ENCODE measurements at places on chromosomes 1 and 21.

GRCh38 chr1:8583031-8583430, 234.4 kb downstream of the RERE start:
- no peak for DNase-seq

DNA sequence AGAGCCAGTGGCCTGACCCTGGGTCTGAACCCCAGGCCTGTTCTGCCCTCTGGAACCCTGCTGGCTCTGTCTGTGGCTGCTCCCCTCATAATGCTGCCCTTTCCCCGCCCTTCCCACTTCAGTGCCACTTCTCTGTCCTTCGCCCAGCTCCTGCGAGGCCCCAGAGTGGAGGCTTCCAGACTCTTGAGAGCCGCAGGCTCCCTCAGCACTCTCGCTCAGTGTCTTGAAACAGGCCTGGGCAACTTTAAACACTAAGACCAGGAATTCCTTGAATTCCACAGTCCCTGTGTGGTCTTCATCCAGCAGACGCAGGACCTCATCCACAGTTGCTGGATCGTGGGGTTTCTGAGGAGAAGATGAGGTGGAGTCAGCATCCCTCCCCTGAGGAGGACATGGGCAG, 3.5 kb downstream of the CRNN start:
- DNase-seq = no peak

DNA sequence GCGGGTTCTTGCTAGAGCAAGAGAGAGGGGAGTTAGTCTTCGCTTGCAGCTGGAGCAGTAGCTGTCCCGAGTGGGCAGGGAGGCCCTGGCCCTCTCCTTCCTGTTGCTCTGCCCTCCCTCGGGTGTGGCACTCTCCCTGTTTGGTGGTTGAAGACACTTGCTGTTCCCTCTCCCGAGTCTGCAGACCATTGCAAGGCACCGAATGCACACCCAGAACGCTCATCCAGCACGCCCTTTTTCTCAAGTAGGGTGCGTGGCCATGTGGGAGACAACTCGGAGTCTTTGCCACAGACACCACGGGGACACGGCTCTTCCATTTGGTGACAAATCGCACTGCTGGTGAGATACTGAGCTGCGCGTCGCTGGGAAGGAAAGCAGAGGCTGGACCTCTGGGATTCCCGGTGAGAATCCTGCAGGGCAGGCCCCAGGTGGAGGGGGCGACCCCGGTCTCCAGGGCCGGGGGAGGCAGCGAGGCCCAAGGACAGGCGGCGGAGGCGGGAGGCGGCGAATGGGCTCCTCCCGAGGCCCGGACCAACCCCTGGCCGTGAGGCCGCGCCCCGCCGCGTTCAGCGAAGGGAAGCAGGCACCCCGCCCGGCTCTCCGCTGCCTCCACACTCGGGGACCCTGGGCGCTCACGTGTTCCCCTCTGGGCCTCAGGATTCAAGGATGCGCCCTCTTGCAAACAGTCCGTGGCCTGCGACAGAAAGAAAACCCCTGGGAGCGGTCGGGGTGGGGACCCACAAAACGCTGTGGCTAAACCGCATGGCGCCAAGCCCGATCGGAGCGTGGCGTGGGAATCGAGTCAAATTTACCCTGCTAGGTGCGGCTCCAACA, 10.4 kb upstream of the TMEM200B start:
- no peak for DNase-seq

GRCh38 chr1:159959451-159959850, 5.4 kb upstream of the SLAMF9 start:
- no peak for DNase-seq

GRCh38 chr1:75600781-75601180, 10.1 kb downstream of the SLC44A5 start:
- DNase-seq = no peak

- peak; percentile 77 for DNase-seq
Measured at GRCh38 chr1:109113590-109114341, at the start of gene ELAPOR1. TSS of gene ELAPOR1 (plus strand) at chr1:109114115. CDS start at chr1:109114184, 69 bp downstream.

DNA sequence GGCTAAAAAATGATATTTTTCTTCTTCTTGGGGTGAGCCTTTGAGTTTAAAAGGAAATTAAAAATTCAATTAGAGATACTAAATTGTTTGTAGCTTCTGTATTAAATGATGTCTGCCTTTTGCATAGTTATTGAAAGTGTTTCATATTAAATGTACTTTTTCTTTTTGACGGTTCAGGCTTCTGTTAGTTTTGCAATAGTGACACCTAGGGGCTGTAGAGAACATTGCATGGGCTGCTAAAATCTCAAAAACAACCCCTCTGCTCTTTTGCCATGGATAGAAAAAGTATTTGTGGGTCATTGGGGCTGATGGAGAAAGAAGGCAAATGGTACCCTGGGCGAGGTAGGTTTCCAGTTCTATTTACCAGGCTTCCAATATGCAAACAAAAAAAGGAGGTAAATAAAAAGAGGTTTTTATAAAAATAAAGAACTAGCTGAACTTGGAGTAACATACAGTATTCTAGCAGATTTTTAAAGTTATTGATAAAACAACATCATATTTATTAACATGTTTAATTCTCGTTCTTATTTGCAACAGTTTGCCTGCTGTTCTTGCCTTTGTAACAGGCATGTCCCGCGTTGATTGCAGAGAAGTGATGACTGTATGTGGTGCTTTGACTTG, 115.4 kb upstream of the HOOK1 start:
- DNase-seq = no peak

GRCh38 chr1:107657356-107657755, 307.6 kb downstream of the VAV3 start:
- DNase-seq = no peak

- DNase-seq = no peak
Measured at GRCh38 chr1:175470078-175470477, 273.3 kb downstream of the TNR start.

DNA sequence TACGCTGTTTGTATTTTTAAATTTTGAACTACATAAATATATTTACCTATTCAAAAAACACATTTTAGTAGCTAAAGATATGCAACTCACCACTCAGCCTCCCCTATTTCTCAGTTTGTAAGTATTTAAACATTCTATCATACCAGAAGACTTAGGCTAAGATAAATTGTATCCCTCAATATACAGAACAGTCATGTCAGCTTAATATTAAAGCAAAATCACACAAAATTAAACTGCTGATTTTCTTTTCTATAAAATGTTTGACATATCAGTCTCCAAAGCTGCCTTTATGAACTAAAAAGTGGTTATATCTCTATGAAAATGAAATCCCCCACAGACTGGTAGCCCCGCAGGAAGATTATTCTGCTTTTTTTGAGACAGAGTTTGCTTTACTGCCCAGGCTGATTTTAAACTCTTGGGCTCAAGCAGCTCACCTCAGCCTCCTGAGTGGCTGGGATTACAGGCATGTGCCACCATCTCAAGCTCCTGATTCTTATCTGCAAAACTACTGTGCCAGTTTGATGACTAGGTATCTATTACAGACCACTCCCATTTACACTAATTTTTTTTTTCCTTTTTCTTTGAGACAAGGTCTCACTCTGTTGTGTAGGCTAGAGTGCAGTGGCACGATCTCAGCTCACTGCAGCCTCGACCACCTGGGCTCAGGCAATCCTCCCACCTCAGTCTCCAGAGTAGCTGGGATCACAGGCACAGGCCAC, 37.6 kb downstream of the NRDC start:
- DNase-seq = no peak

GRCh38 chr1:204868340-204868700, 2.3 kb upstream of the NFASC start:
- peak; percentile 56 for DNase-seq

DNA sequence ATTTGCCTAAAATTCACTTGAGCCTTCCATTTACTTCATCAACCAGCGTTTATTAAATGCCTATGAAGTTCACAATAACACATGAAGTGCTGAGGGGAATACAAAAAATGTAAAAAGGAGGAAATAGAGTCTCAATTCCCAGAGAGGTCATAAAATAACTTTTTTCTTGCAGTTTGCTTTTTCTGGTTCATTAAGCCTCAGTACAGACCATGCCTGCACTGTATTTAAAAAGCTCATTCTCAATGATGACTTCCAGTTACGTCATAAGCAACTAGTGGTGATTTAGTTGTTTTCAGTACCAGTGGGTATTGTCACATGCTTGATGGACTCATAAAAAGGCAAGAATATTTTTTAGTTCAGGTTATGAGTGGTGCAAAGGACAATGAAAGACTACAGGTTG, 160.1 kb upstream of the UBE2U start:
- no peak for DNase-seq

DNA sequence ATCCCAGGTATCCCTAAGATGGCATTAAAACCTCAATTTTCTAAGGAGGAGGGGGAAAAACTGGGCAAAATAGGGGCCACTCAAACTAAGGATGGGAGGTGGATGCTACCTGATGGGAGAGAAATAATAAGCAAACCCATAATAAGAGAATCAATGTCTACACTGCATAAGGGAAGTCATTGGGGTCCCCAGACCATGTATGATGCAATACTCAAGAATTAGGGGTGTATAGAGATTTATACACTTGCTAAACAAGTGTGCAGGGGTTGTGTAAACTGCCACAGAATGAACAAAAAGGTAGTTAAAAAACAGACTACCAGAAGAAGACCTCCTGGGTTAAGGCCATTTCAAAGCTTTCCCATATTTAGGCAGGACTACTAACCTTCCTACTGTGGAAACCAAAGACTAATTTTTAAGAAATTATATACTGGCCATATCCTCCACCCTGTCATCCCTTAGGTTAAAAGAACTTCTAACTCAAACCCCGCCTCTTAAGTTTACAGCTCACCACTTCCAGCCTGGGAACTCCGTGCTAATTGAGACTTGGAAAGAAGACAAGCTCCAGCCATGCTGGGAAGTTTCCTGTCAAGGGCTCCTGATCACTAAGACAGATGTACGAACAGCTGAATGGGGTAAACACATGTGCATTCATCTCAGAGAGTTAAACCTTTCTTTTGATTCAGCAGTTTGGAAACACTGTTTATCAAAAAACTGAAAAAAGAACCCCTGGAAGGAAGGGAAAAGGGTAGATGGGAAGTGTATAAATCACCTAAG, 64.4 kb upstream of the TLR5 start:
- no peak for DNase-seq

DNA sequence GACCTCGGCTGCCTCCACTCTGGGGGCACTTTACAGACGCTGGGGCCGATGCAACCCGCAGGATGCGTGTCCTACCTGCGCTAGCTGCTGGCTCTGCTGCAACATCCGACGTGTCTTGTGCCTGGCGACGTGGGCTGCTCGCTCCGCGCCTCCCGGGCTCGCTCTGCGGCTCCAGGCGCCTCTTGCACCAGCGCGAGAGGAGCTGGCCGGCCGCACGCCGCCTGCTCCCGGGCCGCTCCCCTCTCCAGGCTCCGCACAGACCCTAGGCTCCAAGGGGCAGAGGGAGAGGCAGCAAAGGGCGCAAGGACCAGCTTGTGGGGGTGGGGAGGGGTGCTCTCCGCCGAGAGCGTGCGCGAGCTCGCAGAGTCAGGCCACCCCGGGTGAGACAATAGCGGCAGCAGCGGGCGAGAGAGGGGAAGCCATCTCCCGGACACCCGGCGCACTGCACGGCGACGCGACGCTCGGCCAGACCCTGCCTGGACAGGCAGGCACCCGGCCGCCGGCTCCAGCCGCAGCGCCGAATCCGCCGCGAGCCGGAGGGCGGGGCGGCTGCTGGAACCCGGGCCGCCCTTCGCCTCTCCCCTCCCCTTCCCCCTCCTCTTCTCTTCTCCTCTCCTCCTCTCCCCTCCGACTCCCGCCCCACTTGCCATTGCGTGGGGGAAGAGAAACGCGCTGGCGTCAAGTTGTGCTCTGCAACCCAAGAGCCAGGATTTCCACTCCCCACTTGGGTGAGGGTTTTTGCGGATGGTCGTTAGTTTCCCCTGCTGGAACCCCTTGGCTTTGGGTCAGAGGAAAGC, at the start of gene PIK3C2B:
Gene PIK3C2B (minus strand): TSS at position 525 of the 797 bp plus-strand sequence. CDS start 25,003 bp downstream, outside the sequence.
- peak; percentile 83 for DNase-seq

DNA sequence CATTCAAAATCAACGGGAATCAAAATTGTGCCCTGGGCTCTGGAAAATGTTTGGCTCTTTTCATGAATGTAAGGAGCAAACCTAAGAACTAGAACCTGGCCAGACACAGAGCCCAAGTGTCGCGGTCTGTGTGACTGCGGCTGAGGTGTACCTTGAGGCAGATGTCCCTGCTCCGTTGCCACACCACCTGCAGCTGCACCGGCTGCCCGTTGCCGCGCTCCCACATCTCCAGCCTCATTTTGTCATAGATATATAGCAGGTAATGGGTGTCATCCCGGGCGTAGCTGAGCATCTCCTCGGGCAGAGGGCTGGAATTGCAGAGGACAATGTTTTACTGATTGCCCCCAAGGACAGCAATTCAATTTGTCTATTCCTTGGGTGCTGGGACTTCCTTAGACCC, 18.7 kb downstream of the EXOSC10 start:
- no peak for DNase-seq

DNA sequence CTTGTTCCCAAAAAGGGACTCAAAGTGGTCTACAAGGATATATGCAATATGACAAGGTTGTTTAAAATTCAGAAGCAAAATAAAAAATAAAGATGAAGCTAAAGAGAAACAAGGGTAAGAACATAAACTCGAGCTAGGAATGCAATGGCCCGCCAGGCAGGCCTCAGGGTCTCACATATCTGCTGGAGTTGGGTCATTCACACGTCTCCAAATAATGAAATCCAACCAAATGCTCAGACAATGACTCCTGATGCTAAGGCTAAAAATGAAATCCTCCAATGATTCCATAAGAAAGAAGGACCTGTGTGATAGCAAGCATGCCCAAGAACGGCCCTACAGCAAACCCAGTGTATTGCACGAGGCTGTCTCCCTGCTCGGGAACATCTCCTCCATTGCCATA, 153.3 kb upstream of the ETS2 start:
- no peak for DNase-seq

- DNase-seq = no peak
Measured at GRCh38 chr1:35706846-35707600, 11.7 kb downstream of the C1orf216 start.

DNA sequence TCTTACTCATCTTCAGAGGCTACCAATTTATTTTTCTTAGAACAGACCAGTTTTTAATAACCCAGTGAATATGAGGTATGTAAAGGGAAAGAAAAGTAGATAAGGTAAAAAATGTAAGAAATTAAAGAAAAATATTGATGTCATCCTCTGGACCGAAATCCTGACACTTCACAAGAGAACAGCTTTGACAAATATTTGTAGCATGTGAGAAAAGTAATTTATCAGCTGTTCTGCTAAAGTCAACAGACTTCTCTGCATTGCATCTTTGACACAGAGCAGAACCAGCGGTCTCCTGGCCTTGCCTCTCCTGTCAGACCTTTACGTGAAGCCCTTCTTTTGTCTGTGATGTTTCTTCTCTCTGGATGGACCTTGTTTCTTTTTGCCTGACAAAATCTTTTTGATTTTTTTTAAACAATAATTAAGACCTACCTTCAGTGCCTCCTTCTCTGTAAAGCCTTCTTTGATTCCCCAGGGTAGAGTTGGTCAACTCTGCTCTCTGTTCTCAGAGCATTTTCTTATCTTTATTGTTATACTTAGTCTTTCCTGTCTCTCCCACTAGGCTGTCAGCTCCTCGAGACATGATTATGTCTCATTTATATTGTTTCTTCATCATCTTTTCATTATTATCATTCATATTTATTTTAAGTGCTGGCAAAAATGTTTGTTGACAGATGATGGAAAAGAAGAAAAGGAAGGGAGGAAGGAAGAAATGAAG, 35.4 kb downstream of the RGS4 start:
- no peak for DNase-seq

GRCh38 chr1:178500091-178500770, 3.5 kb upstream of the CLEC20A start:
- DNase-seq = no peak

Data from breast epithelium (tissue), 4 donors.